Glutamatergic neuron (in vitro differentiated cells): ENCODE measurements at places on chromosomes 1 and 21.

DNA sequence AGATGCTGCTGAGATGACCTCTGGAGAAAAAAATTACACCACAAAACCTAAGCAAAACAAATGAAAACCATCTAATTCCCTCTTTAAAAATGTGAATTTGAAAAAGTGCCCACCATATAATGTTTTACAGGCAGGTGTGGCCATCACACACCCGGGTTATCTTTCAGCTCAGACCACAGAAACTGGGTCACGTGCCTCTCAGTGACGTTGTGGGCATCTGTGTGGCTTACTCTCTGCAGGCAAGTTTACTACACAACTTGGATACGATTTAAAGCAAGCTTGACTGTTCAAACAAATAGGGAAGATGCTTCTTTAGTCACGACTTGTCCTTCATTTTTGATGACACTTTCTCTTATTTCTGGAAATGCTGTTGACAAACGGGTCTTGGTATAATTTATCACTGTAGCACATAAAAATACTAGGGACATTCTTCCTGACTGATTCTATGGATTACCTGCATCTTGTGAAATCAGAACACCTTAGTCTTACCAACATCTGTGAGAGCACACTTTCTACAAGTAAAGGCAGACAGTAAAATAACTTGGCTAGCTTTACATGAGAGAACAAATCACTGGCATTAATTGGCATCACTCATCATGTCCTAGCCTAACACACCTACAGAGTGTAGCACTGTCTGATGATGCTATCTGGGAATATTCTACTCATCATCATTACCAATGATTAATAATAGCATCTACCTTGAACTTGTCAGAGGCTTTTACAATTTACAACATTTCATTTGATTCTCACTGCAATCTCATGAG, 89.3 kb upstream of the EDEM3 start:
- no peak for DNase-seq

DNA sequence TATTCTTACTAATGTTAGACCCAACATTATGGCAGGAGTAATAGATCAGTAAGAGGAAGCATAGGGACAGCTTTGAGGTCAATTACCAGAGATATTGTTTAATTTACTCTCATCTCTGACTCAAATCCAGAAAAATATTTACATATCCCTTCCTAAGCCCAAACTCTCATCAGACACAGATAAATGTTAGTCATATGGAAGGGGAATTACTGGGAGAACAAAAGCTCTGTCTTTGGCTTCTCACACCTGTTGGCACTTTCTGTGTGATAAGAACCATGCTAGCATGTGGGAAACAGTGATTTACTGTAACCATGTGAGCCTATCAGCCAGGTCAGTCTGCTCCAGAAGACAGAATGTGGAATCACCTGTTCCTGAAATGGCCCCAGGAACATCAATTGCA, 72.4 kb downstream of the DUSP10 start:
- DNase-seq: no peak

DNA sequence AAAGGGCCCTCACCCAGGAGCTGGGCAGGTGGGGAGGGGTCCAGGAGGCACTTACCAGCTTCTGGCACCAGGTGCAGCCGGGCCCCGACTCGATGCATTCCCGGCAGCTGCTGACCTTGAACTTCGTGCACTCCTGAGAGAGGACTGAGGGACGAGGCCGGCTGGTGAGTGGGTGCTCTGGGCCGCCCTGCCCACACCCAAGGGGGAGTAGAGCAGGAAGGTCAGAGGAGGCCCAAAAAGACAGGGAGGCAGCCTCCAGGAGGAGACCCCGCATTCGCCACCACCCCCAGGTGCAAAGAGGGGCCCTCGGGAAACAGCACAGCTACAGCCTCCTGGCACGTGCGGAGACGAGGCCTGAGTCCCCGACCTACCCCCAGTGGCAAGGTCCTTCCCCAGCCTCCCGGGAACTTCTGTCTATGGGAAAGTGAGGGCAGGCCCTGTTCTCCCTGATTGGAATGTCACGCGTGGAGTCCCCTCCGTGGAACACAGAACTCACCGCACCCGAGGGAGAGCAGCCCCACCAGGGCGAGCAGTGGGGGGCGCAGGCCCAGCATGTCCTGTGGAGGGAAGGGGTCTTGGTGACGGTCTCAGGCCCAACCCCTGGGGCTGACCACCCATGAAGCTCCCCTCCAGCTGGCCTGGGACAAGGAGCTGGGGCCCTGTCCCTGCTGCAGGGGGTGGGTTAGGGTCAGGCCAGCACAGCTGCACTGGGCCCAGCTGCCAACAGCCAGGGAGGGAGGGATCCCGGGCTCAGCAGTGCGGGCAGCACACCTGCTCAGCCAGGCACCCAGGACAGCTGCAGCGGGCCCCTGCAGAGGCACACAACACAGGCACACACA, 10.3 kb downstream of the ITGB2 start:
- no peak for DNase-seq

DNA sequence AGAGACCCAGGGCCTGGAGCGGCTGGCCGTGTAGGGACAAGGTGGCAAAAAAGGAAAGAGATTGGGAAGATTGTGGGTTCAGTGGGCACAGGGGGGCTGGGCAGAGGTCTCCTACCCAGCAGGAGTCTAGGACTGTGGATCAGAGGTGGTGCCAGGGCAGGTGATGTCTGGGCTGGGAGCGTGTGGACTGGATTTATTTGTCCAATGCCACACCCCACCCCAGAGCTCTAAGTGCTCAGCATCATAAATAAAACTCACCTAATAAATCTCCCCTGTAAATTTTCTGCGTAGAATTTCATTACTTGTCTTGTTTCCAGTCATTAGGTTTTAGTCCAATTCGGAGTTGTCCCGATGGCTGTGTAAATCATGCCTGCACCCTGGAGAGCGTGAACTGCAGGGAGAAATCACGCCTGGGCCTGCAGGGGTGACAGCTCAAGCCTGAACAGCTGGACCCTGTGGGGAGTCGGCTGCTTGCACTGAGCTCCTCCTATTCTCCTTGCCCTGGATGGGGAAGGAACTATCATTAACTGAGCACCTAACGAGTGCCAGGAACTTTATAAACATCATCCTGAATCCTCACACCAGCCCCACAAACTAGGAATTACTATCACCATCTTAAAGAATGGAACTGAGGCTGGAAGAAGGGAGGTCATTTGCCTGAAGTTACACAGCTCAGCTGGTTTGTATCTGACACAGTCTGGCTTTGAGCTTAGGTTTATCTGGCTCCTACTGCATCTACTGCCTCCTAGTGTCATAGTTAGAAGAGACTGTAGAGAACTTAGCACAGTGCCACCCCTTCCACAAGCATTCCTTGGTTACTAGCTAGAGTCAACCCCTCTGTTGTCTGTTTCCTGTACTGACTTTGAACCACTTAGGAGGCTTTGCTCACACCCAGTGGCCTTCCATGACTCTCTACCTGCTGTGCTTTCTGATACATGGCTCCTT, 25.0 kb upstream of the POU3F1 start:
- no peak for DNase-seq

DNA sequence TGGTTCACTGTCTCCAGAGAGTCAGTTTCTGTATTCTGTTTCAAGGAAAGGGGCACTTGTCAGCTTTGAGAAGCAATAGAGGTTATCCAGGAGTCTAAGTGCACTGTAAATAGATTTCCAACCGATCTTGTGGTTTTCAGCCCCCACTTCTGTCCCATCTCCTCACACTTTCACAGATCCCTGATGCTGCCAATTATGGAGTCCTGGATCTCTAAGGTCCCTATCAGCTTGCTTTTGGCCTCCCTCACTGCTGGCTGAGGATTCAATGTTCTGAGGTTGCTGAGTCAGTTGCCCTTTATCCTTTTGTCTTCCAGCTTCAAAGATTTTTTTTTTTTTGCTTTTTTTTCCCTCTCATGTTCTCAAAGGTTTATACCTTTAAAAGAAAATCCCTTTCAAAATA, 98.4 kb downstream of the DIRAS3 start:
- no peak for DNase-seq

DNA sequence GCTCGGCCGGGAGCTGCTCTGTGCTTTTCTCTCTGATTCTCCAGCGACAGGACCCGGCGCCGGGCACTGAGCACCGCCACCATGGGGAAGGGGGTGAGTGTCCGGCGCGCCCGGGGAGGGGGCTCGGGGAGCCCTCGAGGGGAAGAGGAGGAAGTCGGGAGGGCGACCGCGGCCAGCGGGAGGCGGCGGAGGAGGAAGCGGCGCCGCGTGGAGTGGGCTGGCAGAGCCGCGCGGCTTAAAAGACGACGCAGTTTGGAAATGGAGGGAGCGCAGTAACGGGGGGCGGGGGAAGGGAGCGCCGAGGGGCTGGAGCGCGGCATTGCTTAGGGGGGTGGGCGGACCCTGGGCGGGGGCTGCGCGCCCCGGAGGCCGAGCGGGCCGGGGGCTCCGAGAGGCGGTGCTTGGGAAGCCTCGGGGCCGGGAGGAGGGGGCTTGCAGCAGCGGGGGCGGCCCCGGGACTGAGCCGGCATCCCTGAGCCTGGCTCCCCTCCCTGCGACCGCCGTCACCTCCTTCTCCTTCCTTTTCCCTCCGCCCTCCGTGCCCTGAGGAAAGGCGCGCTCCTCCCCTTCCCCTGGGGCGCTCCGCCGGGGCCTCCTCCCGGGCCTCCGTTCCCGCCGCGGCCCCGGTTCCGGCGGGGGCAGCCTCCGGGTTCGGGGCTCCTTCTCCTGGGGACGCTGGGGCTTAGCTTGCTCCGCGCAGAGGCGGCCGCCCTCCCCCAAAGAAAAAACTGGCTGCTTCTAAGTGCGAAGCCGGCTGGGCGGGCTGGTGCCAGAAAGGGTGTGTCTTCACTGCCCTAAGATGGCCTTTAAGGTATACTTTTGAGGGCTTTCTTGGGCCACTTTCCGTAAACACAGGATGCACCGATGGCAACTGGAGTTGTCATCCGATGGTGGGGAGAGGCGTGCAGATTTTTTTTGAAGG, 648 bp downstream of the ATP1A1 start:
- DNase-seq: peak; percentile 73
